Activated T-cell treated with anti-CD3 and anti-CD28 coated beads, Interleukin-2, amount 50 U/mL, for 24 hours (primary cell): ENCODE measurements at places on chromosomes 4 and X.

DNA sequence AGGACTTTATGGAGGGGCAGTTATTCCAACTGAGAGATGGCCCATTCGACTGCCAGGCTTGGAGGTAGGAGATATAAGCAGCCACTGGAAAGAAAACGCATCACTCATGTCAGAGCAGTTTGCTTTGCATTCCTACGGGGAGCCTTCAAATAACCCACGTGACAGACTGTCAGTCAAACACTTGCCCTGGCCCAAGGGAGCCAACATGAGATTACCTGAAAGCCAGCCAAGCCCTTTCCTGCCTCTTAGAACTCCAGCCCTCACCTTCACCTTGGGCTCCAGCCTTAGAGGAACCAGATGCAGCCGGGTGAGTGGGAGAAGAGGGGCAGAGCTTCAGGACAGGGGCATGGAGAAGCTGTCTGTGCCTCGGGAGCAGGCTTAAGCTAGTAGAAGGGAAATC, 95.3 kb upstream of the CXCL13 start:
- no peaks in the 10 kb centered on the region for H3K4me1 ChIP-seq
- DNase-seq, result no peak
- H3K4me3 ChIP-seq, result no peak overlapping the region
- no peak overlapping the region for H3K27ac ChIP-seq

DNA sequence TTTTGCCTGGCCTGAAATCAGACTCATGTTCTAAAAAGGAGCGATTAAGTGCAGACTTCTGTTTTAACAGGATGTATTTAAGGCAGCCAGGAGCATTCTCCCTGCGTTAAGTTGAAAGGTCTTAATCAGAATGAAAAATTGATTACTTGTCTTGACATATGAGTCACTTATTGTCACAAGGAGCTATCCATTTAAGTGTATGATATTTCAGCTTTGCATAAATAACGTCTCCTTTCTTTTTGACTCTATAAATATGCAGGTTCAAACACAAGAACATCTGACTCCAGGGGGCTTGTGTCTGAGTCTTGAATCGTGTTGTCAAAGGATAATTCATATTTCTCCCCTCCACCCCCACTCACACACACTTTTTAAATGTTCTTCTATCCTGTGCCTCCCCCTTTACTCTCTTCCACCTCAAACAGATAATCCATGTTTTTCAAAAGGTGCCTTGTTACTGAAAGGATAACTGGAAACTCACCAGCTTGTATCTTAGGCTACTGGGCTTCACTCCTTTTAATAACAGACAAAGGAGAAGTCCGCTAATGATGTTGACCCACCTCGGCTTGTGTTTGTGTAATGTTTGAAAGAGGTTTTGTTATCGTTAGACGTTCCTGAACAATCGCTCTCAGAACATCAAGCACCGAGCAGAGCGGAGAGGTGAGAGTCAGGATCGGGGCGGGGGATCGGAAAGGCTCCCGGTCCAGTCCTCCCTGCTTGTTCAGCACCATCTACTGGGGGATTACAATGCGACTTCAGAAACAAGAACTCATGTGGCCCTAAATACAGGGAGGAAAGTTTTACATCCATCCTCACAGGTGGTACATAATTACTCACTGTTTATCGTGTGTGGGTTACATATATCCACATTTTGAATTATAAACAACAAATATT, 107.5 kb upstream of the RPL34 start:
- H3K27ac ChIP-seq, result peak overlapping the region; percentile 78
- peaks cover 17% of the 10 kb centered on the region for H3K4me1 ChIP-seq
- DNase-seq, result peak; percentile 48
- H3K27me3 ChIP-seq, result no peaks in the 10 kb centered on the region

- no peak for DNase-seq
- no peaks in the 10 kb centered on the region for H3K4me1 ChIP-seq
- peaks cover 36% of the 10 kb centered on the region for H3K27me3 ChIP-seq
- H3K4me3 ChIP-seq, result no peak overlapping the region
- H3K27ac ChIP-seq, result no peak overlapping the region
Measured at GRCh38 chrX:96579252-96579651, 105.4 kb upstream of the DIAPH2 start.

- no peaks in the 10 kb centered on the region for H3K36me3 ChIP-seq
- no peak overlapping the region for H3K27ac ChIP-seq
- H3K4me1 ChIP-seq, result no peaks in the 10 kb centered on the region
- H3K27me3 ChIP-seq, result peaks cover 30% of the 10 kb centered on the region
Measured at GRCh38 chrX:24657671-24658386, 10.7 kb upstream of the PCYT1B start.

DNA sequence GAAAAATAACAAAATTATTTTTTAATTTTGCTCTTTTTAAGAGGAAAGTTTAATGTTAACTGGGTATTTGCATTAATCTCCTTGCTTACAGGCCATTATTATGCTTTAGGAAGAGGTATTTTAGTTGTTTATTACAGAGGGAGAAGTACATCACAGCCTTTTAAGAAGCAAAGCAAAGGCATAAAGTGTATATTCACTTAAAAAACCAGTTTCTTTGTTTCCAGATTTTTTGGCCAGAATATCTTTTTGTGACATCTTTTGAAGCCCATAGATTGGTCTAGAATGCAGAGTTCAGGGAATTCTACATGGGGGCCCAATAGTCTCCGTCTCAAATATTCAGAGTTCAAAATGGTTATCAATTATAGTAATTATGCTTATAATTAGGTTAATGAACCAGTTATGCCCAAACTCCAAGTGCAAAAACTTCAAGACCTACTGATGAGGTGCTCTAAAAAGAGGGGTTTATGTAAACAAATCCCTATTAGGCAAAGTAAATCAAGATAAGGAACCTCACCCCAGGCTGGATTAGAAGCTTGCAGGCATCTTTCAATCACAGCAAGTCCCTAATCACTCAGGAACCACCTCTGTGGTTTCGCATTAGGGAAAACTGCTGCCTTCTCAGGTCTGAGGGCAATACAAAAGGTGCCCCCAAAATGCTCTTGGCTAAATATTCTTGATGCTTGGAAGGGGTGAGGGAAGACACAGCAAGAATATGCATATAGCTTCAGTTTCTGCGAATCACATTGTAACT, 1.4 kb downstream of the CXXC4 start:
- peaks cover 42% of the 10 kb centered on the region for H3K4me1 ChIP-seq
- H3K36me3 ChIP-seq, result no peaks in the 10 kb centered on the region
- peaks cover 72% of the 10 kb centered on the region for H3K27me3 ChIP-seq
- no peak overlapping the region for H3K4me3 ChIP-seq

DNA sequence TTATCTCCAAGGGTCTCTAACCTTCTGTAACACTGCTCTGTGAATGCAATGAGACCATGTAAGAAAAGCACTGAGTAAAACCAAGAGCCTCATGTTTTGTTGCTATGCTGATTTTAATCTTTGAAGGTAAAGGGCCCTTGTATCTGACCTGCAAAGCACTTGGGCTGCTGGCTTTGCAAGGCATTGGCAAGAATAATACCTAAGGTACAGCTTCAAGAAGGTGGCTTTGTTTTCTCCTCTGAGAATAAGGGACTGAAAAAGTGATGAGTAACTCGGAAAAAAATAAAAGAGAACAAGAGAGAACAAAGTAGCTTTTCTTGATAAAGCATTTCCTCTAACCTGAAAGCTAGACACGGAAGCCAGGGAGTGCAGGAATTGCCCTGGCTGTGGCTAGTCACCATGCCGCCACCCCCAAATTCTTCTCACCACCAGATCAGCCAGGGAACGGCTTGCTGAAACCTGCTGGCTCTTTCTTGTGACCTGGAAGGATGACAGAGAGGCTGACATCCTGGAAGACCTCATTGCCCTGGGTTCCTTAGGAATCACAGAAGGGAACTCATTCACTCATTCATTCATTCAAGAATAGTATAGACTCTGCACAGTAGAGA, 41.8 kb upstream of the HS3ST1 start:
- peak overlapping the region; percentile 89 for H3K27ac ChIP-seq
- H3K27me3 ChIP-seq, result no peaks in the 10 kb centered on the region
- H3K4me3 ChIP-seq, result peak overlapping the region; percentile 23
- H3K36me3 ChIP-seq, result no peaks in the 10 kb centered on the region

DNA sequence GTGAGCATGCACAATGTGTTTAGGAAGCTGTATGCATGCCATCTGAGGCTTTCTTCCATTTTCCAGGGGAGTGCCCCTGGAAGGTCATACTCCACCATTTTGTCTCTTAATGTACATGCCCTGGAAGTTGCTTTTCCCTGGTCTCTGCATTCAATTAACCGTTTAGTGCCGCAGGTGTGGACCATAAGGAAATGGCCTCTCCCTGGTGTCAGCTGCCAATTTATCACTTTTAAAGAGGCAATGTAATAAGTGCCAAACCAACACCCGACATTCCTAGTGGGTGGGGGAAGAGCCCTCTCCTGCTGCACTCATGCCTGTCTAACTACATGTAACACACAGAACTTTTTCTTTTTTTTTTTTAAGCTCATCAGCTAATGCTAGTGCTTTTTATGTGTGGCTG, 7.1 kb upstream of the BST1 start:
- H3K27me3 ChIP-seq, result peaks cover 26% of the 10 kb centered on the region
- H3K4me1 ChIP-seq, result peaks cover 1% of the 10 kb centered on the region
- DNase-seq, result no peak

DNA sequence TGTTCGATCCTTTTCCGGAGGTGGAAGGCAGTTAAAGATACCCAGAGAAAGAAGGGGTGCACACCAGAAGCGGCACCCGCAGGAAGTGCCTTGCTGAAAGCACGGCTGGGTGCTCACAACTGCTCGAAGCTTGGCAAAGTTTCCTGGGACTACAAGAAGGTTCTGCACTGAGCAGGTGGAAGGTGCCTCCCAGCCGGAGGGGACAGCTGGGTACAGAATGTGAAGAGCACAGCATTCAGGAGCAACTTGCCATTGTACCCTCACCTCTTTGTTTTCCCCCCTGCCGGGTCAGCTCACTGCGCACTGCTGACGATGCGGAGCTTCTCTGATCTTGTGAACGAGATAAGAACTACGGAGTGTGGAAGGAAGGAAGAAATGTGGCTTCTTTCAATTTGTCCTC, 289.2 kb downstream of the FBXW7 start:
- no peaks in the 10 kb centered on the region for H3K36me3 ChIP-seq
- no peak overlapping the region for H3K4me3 ChIP-seq
- peaks cover 30% of the 10 kb centered on the region for H3K4me1 ChIP-seq
- H3K27me3 ChIP-seq, result no peaks in the 10 kb centered on the region
- peak; percentile 41 for DNase-seq

DNA sequence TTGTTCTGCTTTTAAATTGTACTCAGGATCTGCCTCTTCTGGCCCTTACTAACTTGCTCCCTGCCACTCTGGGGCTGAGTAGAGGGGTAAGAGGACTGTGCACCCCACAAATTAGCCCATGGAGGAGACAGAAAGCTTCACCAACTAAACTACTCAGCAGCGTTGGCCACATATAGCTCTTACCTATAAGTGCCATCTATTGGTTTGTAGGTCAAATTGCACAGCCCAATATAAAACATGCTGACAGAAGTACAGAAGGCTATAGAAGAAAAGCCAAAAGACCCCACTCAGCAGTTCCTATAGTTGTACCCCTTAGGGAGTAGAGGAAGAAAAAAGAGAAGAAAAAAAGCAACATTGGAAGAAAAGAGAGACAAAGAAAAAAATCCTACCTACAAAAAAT, 341.2 kb upstream of the FMR1 start:
- no peak overlapping the region for H3K27ac ChIP-seq
- no peak overlapping the region for H3K4me3 ChIP-seq
- H3K4me1 ChIP-seq, result no peaks in the 10 kb centered on the region
- DNase-seq, result no peak

DNA sequence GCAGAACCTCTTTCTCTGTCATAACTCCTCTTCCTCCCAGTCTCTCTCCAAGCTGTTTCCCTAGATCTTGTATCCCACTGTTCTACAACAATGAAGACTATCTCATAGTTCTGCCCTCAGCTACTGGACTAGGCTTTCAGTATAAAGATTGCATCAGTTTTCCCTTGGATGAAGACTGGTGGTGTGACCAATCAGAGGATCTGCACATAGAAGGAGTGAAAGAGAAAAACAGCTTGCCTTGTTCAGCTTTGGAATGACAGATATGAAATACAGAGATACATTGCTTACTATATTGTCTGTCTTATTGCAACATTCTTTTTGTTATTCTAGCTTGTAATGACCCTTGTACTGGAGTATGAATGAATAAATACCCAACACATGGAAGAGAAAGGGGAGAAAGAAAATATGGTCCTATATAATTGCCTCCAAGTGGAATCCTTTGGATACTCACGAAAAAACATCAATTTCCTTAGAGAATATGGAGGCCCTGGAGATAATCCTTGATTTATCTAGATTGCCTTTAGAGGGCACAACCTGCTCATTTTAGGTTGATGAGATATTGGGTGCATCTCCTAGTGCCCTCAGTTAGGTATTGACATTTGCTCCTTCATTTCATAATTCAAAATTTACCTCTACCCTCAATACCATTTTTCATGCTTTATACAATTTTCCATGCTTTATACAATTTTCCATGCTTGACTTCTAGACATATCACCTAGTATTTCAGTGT, 395.8 kb downstream of the NAF1 start:
- no peaks in the 10 kb centered on the region for H3K27me3 ChIP-seq
- no peak overlapping the region for H3K4me3 ChIP-seq
- H3K27ac ChIP-seq, result no peak overlapping the region
- no peaks in the 10 kb centered on the region for H3K36me3 ChIP-seq

DNA sequence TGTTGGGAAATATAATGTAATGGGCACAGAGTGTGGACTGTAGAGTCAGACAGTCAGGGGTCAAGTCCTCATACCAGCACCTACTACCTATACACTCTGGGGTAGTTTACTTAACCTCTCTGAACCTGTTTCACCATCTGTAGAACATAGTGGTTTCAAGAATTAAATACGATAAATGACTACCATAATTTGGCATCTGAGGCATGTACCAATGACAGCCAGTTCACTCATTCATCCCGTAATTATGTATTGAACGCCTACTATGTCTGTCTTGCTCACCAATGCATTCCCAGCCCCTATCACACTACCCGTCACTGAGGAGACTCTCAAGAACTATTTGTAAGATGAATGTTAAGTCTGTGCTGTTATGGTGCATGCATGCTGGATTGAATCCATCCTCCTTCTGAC, 2.0 kb upstream of the FGB start:
- no peak overlapping the region for H3K27ac ChIP-seq
- no peaks in the 10 kb centered on the region for H3K4me1 ChIP-seq
- H3K4me3 ChIP-seq, result no peak overlapping the region
- no peak for DNase-seq
- H3K36me3 ChIP-seq, result no peaks in the 10 kb centered on the region
- peaks cover 10% of the 10 kb centered on the region for H3K27me3 ChIP-seq
